DMS79 treated with DMSO at 0.1 percent for 48 hours (cell line): ENCODE measurements at places on chromosomes 5 and 9.

DNA sequence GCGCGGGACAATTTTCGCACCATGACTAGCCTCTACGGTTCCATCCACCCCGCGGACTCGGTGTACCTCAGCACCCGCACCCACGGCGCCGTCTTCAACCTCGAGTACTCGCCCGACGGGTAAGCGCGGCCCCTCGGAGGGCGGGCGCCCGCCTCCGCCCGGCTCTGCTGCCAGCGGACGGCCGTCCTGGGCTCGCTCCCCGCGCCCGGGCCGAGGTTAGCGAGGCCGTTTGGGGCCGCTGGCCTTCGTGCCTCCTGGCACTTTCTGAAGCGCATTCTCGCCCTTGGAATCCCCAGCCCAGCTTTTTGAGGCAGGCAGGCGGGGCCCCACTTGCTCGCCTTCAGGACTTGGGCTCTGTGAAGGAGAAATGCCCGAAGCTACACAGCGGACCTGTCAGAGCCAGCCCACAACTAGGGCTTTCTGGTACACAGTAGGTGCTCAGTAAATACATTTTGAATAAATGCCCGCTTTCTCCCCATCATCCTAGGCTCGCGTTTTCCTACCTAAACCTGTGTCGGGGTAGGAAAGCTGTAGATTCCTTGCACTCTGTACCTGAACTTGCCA, 772 bp downstream of the DCAF10 start:
- DNase-seq: no peak

DNA sequence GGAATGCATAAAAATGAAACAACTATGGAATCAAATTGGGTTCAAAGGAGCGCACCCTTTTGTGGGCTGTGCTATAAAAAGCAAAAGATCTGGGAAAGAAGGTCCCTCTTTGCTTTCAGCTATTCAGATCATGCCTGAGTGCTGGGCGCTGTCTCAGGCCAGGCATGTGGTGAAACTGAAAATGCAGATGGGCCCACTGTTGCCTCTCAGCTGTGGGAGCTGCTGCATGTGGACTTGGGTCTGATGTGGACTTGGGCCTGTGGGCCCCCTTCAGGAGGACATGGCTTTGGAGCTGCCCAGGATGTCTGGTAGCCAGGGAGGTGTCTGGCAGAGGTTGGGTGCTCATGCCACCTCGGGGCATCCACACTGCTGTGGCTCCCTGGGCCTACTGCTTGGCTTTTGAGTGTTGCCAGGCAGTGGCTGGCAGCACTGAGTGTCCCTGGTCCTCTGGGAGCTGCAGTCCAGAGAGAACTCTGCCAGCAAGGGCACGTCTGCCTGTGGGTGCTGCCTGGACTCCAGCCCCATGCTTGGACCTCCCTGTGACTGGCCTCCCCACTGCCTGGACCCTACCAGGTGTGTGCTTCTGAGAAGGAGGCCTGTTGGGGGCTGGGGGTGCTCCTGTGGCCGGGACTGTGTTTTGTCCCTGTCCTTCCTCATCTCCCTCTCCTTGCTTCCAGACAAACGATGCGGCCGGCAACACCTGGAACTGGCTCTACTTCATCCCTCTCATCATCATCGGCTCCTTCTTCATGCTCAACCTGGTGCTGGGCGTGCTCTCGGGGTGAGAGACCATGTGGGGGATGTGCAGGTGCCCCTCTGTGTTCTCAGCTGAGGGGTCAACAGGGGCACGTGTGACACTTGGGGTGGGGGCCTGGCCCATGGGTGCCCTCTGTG, 74.3 kb downstream of the CACNA1B start:
- DNase-seq: no peak

DNA sequence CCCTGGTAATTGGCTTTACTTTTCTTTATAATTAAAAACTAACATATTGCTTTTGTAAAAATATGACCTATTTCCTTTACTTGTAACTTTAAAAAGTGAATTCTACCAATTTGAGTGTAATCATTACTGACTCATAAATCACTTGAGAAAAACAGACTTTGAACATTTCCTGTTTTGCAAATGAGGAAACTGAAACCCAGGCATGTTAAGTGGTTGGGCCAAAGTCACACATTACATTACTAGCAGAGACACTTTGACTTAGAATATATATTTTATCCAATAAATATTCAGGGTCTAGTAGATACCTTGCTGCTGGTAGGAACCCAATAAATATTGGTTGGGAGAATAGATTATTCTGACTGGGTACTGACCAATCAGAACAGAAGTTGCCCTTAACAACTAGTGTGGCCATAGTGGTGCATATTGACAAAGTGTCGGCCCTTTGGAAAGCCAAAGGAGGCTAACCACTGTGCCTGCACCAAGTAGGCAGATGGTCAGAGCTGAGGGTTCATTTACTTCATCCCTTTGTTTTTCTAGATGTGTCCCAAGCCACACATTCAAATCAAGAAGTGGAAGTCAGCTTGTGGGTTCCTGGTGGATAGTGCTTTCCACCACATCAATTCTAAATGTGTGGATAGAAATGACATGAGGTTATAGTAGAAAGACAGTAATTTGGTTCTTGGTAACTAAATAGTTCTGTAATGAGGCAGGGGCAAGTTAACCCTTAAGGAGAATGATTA, 365.1 kb upstream of the RIOK2 start:
- DNase-seq: no peak

- no peak for DNase-seq
These were observed 442.1 kb downstream of the TLE4 start for GRCh38 chr9:80013891-80014290.

GRCh38 chr5:71623221-71623794, 36.2 kb downstream of the MCCC2 start:
- no peak for DNase-seq

GRCh38 chr5:8333977-8334376, 465.0 kb downstream of the MTRR start:
- peak; percentile 86 for DNase-seq

DNA sequence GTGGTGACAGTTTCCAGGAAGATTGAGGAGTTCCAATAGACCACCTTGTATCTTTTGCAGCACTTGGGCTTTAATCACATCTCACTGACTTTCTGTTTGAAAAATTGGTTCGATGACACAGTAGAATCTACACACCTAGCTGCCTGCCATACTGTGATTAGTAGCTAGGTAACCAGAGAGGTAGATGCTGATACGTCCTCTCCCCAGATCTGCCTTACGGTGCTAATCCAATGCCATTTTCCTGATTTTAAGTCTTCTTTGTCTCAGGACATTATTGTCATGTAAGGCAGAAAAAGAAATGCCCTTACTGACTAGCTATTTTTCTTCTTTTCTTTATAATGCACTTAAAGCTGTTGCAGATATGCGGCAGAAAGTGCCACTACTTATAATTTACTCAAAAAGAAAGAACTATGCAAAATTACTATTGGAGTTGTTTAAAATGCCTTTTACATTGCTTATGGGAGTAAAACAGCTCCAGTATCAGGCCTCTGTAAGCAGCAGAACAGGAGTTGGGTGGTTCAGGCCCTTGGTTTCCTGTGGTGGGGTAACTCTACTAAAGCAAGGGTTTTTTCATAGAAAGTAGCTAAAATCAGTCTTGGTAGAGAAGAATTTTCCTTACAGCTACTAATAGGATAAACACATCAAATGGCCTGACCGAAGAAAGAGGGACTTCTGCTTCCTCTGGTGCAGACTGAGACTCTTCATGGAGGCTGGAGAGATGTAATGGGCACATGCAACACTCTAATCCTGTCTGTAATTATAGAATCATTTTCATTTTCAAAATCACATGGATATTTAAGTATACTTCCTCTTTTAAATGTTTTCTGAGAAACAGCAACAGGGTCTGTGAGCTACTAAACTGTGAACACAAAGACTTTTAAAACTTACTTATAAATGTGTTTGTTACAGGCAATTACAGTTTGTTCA, 177.2 kb downstream of the MAPKAP1 start:
- no peak for DNase-seq

GRCh38 chr9:124238546-124239140, 19.1 kb upstream of the NEK6 start:
- DNase-seq: no peak

GRCh38 chr5:1028481-1029281, 20.1 kb downstream of the NKD2 start:
- DNase-seq: no peak

DNA sequence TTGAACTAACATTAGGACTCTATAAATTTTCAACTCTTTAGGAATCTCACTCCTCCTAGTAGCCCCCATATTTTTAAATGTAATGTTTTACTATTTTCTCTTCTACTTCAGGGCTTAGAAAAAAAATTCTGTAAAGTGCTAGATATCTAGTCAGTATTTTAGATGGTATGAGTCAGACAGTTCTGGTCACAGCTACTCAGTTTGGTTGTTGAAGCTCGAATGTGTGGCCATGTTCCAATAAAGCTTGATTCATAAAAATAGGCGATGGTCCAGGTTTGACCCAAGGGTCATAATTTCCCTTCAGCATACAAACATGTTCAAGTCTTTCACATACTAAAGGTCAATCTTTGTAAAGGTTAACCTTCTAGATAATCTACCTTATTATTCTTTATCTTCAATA, 566.0 kb upstream of the CDH18 start:
- DNase-seq: no peak
